ENCODE measurements at places on chromosomes 7 and 10.

GRCh38 chr7:67675971-67676370 lies 679.3 kb downstream of the TYW1 start:
- no peak for DNase-seq

GRCh38 chr7:95427914-95428516 lies 6.8 kb downstream of the PON2 start:
- DNase-seq = no peak

DNA sequence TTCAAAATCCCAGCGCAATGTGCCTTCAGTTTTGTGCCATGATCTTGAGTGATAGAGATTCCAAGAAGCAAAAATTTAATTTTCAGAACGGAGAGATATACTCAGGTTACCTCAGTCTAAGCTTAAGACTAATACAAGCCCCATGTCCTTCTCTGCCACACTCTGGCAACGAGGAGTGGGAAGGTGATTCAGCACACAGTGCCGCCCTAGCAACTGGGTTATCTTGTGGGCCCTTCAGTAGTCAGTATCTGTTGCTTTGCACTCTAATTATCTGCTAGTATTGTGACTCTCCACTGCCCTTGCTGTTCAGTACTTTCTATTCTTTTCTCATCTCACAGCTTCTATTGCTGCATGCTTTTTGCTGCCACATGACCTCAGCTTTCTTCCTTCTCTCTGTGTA lies 39.2 kb upstream of the MKLN1 start:
- DNase-seq = no peak

DNA sequence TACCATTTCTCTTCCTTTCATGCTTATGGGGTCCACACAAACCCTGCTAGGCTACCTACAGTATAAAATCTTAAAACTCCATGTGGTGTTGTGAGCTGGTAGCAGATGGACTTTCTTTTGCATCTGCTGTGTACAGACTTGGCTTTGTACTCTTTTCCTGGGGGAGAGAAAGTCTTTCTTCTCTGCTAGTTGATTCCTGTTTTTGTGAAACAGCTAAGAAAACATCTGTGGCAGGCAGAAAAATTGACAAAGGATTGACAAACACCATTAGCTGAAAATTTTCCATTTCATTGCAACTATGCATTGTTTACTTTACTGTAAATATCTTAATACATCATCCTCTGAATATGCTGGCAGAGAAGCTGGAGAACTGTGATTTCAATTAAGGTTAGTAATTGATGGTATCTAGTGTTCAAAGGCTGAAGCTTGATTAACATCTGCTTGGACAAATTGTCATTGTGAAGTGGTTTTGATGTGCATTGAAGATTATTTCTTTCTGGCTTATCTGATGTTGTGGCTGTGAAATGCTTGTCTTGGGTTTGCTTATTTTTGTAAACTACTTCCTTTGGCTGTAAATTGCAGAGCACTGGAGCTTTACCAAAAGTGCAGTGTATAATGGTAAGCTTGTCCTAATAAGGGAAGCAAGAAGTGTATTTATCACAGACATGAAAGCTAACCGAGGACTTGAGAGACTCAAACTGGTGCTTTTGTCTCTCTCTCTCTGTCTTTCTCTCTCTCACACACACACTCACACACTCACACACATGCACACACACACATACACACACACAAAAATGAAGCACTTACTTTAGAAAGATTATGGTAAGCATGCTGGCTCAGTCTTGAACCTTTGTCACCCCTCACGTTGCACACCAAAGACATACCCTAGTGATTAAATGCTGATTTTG lies at the start of gene FOXP2:
TSS of gene FOXP2 (plus strand) at position 660 of the 908 bp plus-strand sequence. CDS start 11,697 bp downstream, outside the sequence.
- DNase-seq = no peak

DNA sequence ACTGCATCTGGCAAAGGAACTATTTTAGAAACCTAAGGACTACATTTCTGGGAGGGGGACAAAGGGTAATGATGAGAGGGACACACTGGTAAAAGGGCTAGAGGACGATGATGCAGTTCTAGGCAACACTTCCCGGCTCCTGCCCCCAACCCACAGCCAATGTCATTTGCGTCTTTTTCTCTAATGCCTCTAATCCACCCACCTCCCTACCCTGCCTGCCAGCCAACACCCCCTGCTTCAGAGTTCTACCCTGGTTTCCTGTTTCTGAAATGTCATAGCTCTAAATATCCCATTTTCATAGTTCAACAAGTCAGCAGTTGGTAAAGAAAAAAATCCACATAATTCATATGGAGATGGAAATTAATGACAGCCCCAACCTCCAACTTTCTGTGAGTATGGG lies 79.0 kb downstream of the KIAA1549 start:
- no peak for DNase-seq

GRCh38 chr10:119162452-119163092 lies 2.9 kb downstream of the SFXN4 start:
- DNase-seq = no peak

DNA sequence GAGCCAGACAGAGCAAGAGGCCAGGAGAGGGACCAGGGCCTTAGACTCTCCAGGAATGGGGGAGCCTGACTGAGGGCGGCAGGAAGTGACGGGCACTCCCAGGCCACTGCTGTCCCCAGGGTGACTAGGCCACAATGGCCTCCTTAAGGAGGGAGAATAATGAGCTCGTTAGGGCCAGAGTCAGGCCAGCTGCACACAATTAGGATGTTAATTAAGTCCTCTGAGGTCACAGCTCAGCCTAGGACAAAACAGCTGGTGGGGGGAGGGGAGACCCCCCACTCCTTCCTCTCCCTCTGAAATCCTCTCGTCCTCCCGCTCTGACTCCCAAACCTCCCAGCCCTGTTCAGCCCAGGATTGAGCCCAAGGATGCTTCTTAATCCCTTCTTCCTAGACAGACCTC lies 143.0 kb downstream of the NEURL1 start:
- no peak for DNase-seq
